Naive thymus-derived CD4-positive, alpha-beta T cell (primary cell): ENCODE measurements at places on chromosomes 6 and 20. TPM values are rescaled to one million over a fixed set of nuclear protein-coding genes. Genes with fewer than 3 reads are reported as not detected.

- DNase-seq, result no peak
Measured at GRCh38 chr6:134415656-134416055, 97.7 kb upstream of the SGK1 start.

GRCh38 chr6:150857062-150857944 is 8.2 kb upstream of the MTHFD1L start:
- no peak for DNase-seq

DNA sequence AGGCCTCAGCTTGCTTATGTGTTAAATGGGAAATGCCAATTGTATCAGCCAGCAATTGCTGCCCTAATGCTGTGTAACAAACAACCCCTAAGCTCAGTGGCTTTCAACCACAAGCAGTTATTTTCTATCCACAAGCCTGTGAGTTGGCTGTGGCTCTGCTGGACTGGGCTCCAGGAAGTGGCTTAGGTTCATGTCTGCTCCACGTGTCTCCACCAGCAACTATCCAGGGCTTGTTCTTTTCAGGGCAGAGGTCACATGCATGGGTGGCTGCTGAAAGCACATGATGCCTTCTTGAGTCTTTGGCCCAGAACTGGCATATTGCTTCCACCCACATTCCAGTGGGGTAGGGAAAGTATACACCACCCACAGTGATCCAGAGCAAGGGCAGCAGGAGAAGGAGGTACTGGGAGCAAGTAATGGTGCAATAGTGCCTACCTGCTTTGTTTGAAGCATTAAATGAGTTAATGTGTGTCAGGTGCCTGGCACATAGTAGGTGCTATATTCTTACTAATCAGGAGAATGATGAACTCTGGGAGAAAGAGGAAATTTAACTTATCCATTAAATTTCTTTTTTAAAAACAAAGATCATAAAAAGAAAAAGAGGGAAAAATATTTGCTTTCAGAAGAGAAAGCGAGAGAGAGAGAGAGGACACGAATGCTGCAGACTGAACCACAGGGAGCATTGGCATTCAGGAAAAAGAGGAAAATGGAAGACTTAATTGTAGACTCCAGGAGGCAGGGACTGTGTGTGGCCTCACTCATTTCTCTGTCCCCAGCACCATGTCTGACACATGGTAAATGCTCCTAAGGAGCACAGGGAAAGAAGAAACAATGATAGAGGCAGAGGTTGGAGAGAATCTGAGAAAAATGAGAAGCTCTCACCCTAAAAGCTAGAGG is 25.2 kb upstream of the RNF24 start:
- DNase-seq, result no peak

DNA sequence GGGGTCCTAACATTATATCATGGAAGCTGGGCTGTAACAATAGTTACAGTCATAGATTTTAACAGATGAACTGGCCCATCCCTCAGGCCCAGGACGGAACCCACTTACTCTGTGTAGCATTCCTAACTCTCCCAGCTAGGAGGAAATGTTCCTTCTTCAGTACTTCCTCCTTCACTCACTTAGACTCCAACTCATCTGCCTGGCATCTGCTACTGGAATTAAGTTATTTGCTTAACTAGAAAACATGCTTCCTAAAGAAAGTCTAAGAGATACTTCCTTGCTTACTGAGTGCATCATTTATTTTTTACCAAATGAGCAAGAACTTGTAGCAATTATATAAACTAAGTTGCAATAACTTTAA is 20.5 kb downstream of the GCLC start:
- no peak for DNase-seq

The HEY2 gene
- total RNA-seq, result 0.46 TPM

The SLC22A16 gene
- 2.1 TPM for total RNA-seq

The HLA-F gene
- total RNA-seq, result 664 TPM

The PNLDC1 gene
- total RNA-seq, result 1.4 TPM

The TREM1 gene
- total RNA-seq, result not detected
